ENCODE measurements at places on chromosomes 6 and 20.

DNA sequence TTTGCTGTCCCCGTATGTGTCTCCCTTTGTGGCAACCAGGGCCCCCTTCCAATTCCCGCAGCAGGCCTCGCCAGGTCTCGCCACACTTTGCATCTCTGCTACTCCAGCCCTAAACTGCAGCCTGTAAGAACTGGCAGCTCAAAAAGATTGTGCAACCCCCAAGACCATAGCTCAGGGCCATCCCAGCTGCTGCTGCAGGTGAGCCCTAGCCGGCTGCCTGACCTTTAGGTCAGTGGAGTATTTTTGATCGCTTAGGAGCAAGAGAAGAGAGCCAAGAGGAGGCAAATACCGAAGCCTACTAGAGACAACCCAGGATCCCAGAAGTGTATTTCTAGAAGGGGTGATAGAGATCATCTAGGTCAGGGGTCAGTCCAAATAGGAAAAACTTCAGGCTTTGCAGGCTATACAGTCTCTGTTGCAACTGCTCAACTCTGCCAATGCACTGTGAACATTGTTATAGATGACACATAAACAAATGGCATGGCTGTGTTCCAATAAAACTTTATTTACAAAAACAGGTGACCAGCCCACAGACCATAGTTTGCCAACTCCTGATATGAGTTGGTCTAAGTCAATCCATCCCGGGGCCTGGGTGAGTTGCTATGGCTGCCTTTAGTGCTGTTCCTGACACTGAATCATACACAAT is 138.4 kb downstream of the EYA2 start:
- no peak for DNase-seq

- DNase-seq, result no peak
These were observed 63.7 kb downstream of the JPH2 start for GRCh38 chr20:44123251-44123650.

GRCh38 chr6:156645097-156645496 is 132.1 kb upstream of the ARID1B start:
- DNase-seq, result no peak

GRCh38 chr20:41125530-41126457 is 11.5 kb upstream of the PLCG1 start:
- DNase-seq, result no peak

DNA sequence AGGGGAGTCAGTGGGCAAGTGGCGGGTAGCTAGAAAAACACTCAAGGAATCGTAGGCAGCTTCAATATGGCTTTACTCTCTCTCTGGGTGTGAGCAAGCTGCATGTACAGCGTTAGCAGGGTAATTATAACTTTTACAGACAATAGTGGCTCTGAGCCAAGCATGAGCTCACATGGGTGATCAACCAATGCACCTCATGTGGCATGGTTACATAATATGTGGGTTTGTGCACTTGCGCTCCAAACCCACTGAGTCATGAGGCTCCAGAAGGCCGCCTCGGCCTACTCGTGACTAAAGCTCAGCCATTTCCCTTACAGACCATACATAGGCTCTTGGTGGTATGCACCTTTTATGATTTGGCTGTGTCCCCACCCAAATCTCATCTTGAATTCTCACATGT is 78.4 kb upstream of the FBXL4 start:
- no peak for DNase-seq

DNA sequence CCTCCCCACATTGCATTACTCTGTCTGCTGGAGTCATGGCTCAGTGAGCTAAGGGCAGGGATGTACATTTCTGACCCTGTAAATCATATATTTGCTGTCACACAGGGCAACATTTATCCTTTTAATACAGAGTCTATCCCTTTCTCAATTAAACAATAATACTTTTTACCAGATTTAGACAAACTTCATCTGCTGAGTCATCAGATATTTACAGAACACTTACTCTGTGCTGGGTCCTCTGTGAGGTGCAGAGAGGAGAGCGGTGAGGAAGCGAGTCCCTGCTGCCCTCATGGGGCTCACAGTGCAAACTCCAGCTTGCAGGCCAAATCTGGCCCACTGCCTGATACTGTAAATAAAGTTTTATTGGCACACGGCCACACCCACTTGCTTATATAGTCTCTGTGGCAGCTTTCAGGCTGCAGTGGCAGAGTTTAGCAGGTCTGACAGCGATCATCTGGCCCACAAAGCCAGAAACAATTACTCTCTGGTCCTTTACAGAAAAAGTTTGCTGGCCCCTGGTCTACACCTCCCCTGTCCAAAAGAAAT is 144.5 kb downstream of the CDH26 start:
- DNase-seq, result no peak
